ENCODE measurements at places on chromosomes 12 and 14.
A peak's percentile ranks its signal among the peaks of the same experiment; 100 is the strongest.

- DNase-seq, result no peak
These were observed 2.3 kb downstream of the OAS2 start for GRCh38 chr12:112980491-112981158.

- DNase-seq, result no peak
These were observed 205.8 kb upstream of the RTL1 start for GRCh38 chr14:101109347-101109638.

- DNase-seq, result no peak
These were observed 75.5 kb upstream of the GTF2A1 start for GRCh38 chr14:81295958-81296923.

GRCh38 chr12:132948146-132949066, 7.7 kb downstream of the ZNF605 start:
- no peak for DNase-seq

DNA sequence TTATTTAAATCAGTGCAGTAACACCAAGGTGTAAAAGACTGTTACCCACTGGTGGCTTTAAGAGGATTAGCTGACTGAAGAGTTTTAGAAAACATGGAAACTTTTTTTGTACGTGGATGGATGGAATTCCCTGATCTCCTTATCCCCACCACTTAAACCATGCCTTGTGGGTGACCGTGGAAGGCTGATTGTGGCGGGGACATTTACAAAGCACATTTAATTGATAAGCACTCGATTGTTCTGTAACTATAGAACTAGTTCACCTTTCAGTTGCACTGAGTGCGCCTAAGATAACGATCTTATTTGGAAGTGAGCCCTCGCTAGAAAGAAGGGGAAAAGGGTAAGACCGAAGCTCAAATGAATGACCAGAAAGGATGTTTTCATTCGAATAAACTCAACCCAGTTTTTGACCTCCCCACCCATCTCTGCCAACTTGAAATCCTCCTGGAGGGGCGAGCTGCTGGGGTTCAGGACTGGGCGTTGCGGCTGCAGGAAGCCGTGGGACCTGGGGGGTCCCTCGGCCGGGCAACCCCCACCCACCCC, 688 bp upstream of the RASSF3 start:
- DNase-seq, result no peak

- no peak for DNase-seq
These were observed 19.6 kb downstream of the HCFC2 start for GRCh38 chr12:104083769-104084475.

- no peak for DNase-seq
These were observed 136.1 kb downstream of the GCH1 start for GRCh38 chr14:54766276-54767138.

- DNase-seq, result no peak
These were observed 13.4 kb downstream of the SMUG1 start for GRCh38 chr12:54175200-54175963.

GRCh38 chr14:68370057-68370360, 422.9 kb downstream of the ZFP36L1 start:
- no peak for DNase-seq

GRCh38 chr12:57518920-57519795, 1.2 kb downstream of the DDIT3 start:
- DNase-seq, result no peak

DNA sequence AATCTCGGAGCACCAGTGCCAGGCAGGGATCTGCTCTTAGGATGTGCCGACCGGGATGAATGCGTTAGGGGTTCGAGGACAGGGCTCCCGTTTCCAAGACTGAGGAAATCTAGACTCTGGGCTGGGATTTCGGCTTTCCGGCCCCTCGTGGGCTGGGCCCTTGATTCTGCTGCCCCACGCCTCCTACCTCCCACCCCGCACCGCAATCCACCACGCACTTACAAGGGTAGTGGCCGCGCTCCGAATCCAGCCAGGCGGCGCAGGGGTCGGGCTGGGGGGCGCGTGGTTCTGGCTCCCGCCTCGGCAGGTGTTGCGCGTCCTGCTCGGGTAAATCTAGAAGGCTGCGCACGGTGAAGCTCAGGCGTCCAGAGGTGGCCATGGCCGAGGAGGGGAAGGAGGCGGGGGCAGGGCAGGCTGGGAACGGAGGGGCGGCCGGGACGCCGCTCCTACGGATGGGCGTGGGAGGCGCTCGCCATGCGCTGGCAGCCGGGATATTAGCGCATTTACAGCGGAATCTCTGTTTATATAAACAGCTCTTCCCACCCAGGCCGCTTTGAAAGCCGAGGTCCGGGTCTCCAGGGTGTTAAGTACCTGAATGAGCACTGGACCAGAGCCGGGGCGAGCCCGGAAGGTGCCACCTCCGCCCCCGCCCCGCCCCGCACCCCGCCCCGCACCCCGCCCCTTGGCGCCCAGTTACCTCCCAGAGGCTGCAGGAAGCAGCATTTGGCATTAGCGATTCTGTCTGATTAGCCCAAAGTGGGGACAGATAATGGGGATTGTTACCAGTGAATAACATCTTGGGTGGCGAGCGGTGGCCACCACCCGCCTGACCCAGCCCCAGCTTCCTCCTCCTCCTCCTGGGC, at the start of gene NKX2-8:
Gene NKX2-8 (minus strand): TSS at position 604 of the 863 bp plus-strand sequence. CDS start 225 bp downstream, at position 379.
- DNase-seq, result no peak

DNA sequence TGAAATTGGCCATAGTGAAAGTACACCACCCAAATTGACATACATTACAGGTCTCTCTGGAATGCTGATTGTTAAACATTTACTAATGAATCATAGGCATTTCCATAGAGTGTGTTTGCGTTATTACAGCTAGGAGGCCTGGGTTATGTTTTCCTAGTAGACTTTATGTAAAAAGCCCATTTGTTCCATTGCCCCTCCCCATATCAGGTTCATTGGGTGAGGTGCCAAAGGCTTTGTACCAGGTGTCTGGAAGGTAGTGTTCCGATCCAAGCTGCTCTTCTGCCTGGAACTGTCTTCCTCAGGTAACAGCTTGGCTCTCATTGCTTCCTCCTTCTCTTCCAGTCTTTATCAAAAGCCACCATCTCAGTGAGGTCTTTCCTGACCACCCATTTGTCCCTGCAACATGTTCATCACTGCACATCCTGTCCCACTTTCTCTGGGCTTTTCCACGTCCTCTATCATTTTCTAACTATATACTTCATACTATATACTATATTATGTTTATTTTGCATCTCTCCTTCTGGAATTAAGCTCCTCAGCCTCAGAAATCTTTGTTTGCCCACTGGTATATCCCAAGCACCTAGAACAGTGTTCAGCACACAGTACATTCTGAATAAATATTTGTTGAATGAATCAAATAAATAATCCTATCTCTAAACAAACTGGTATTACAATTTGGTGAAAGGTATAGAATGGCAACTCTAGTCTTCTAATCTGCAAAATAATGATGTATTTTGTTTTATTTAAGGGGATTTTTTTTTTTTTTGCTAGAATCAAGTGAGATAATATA, 252.3 kb downstream of the KTN1 start:
- no peak for DNase-seq

DNA sequence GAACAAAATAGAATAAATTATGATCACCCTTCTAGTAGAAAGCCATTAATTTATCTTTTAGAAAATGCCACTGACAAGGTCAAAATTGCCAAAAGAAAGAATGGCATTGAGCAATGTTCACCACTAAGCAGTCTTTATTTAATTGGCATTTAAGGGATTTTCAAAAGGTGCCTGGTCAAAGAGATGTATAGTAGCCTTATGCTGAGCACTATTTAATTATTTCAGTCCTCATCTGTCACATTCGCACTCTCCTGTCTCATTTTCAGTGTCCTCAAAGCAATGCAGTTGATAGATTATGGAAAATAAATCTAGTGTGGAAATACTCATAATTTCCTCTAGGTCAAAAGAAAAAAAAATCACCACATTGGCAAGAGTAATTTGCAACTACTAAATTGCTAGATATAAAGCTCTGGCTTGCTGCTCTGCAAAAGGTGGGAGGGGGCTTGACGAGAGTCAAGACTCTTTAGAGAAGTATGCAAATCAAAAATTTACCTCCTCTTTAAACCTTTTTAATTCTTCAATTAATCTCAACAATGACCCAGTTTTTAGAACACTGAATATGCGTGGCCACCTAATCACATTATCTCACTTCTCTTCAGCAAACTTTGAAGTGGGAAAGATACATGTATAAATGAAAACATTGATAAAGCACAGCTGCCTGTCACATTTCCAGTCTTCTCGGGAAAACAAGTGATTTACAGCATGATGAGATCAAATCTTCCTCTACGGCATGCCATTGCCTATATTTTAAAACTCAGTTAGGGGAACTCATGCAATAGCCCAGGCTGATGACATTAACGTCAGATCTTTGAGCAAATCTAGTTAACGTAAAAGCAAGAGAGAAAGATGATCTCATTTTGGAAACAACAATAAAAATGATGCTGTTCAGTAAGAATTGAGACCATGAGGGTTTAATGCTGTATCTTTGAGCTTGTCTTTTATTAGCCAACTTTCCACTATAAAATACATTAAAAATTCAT, 373.1 kb upstream of the DCN start:
- DNase-seq, result peak; percentile 29

DNA sequence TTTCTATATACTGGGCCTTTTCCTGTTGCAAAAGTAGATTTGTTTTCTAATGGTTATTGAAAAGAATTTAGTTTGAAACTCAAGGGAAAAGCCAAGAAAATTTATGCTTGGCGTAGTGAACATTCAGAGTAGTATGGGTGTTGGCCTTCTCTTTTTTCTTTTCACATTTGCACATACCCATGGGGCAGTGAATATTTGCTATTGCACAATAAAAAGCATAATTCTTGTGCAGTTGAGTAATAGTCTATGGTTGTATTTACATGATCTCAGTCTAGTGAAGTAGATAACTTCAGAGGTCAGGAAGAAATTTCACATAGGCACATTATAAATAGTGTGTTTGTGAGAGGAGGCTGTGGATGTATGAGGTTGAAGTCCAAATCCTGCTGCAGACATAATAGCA, 158.1 kb downstream of the FLRT2 start:
- peak; percentile 72 for DNase-seq

DNA sequence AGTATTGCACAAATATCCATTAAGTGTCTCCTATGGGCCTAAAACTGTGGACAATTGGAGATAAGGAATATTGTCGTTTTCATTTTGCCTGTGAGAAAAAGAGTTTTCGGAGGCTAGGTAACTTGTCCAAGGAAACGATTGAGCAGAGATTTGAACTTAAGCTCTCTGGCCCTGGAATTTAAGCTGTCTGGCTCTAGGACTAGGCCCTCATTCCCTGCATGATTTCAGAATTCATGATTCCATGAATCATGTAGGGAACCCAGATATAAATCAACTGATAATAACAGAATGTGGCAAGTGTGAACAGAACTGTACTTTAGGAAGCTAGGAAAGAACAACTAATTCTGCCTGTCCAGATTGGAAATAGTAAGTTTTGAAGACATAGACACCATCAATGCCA, 940.9 kb downstream of the DIO2 start:
- DNase-seq, result no peak

DNA sequence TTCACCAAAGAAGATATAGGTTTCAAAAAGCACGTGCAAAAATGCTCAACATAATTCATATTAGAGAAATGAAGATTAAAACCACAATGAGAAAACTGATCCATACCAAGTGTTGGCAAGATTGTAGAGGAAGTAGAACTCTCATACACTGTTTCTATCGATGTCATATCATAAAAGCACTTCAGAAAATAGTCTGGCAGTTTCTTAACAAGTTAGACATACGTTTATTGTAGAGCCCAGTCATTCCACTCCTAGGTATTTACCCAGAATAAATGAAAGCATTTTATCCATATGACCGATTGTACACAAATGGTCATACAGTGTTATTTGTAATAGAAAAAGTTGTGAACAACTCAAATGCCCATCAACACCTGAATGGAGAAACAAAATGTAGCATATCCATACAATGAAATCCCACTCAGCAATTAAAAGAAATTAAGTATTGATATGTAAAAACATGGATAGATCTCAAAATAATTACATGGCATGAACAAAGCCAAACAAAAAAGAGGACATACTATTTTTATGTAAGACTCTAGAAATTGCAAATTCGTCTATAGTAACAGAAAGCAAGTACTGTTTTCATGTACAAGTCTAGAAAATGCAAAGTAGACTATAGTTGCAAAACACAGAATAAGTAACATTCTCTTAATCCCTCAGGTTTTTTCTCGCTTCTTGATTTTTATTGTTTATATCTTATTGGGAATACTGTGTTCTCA, 41.0 kb downstream of the USP15 start:
- DNase-seq, result no peak

DNA sequence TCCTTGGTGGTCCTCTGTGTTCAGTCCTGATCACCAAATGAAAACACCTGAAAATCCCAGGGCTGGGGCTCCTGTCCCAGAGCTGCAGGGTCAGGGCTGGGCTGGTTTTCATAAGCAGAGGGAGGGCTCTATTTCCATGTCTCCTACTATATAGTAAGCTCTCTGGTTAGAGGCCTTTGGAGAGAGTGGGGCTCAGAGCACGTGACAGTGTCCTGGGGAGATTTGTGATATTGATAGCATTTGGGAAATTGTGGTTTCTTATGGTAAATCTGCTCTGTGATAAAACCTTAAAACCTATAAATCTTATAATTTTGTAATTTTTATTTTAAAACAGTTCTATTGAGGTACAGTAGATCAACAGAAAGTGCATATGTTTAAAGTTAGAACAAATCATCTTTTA, 1202.2 kb downstream of the TMEM121 start:
- no peak for DNase-seq

GRCh38 chr12:126582231-126582630, 1517.0 kb downstream of the AACS start:
- no peak for DNase-seq

GRCh38 chr14:33814010-33814409, 136.9 kb downstream of the EGLN3 start:
- no peak for DNase-seq

- DNase-seq, result no peak
These were observed 17.1 kb downstream of the CATSPERB start for GRCh38 chr14:91714805-91715204.

DNA sequence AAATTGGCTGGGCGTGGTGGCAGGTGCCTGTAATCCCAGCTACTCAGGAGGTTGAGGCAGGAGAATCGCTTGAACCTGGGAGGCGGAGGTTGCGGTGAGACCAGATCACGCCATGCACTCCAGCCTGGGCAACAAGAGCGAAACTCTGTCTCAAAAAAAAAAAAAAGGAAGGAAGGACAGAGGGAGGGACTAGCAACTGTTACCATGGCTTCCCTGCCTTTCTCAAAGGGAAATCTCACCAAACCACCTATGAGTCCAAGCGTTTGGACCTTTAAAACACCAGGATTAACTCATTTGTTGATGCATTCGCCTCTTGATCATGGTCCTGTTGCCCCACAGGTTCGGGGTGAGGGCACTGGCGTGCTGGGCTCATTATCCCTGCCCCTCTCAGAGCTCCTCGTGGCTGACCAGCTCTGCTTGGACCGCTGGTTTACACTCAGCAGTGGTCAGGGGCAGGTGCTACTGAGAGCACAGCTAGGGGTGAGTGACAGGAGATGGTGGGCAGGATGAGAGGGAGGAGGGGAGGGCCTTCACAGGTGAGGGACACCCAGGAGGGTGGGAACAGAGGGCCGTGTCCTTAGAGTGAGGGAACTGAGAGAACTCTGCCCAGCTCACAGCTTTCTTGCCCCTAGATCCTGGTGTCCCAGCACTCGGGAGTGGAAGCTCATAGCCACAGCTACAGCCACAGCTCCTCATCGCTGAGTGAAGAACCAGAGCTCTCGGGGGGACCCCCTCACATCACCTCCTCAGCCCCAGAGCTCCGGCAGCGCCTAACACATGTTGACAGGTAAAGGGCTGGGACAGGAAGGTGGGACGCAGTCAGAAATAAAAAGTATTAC, 10.2 kb upstream of the MYL6B start:
- no peak for DNase-seq

Measured in forelimb muscle (tissue), 1 donor.